Hypothalamus (tissue), 51 donors: ENCODE measurements at places on chromosomes 7 and 10.

DNA sequence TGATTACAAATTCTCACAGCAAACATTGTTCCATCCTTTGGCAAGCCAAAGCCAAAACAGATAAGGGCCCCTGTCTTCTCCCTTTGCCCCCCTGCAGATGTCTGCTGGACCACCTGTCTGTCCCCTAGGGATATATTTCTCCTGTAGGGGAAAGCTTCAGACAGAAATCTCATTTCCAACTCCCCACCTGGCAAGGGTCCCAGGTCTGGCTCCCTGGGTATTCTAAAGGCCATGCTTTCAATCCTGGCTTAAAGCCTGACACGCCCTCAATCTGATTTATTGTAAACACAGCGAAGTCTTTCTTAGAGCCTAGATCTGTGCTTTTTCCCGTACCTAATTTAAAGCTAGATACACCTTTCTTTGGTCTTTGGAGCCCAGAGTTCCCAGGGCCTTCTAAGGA is 66.1 kb downstream of the KCNMA1 start:
- DNase-seq: no peak

- no peak for DNase-seq
These were observed 74.3 kb upstream of the POM121L12 start for GRCh38 chr7:52961084-52961483.

DNA sequence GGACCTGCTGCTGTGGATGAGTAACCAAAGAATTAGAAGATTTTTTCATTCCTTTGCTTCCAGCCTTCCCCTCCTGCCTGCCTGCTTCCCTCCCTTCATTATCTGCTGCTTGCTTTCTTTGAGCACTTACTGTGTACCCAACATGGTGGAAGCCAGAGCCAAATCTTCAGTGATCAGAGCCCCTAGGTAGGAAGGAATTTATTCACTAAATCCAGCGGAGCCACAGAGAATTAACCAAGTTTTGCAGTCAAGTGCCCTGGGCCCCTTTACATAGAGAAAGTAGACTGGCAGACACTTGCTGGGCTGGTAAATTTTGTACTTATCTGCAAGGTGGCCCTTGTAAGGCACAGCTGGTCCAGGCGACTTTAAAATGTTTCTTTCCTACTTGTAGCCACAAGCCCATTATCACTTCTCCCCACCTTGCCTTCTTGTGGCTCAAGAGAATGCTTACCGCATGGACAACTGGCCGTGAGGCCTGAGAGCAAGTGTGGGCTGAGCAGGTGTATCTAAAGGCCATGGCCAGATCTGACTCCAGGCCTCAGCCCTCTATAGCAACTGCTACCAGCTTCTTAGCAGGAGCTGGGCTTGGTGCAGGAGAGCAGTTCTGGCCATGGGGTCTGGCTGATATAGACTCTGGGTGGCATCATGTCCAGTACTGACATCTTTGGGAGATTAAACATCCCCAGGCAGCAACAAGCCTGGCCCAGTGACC is 11.1 kb downstream of the UNC5B start:
- DNase-seq: no peak

DNA sequence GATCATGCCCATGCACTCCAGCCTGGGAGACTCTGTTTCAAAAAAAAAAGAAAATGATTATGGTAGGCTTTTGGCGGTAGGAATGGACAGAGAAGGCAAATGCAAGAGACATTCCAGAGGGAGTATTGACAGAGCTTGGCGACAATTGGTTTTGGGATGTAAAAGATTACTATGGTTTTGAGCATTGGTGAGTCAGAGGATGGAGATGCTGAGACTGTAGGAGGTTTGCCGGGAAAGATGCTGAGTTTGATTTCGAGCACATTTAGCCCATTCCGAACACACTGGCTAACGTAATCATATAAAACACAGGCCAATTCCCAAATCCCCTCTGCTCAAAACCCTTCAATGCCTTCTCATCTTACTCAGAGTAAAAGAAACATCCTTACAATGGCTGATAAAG is 161.6 kb upstream of the MKLN1 start:
- DNase-seq: no peak

DNA sequence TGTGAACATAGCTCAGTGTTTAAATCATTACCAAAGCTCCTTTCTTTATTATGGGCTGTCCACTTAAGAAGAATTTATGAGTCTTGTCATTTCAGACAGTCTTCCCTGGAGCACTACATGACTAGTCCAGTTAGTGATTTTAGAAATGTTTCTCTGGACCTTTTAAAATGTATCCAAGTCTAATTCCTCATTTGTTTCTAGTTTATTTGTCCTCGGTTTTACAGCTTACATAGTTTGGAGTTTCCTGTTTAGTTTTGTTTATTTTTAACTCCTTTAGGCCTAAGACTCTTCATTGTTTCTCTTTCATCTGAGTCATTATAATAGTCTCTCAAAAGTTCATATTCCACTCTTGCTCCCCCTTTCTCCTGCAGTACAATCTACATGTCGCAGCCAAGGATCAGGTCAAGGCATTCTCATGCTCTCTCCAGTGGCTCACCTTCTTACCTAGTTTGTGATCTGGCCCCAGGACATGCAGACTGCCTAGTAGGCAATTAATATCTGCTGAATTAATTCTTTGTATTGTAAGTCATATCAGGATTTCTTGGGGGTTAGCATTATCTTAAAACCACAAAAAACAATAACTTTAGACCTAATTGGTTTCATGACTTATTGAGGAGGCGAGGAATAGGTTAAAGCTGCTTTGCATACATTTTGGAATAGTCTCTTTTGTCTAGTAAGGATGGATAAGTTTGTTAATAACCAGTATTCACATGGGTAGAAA is 93.8 kb downstream of the MAPK8 start:
- no peak for DNase-seq

DNA sequence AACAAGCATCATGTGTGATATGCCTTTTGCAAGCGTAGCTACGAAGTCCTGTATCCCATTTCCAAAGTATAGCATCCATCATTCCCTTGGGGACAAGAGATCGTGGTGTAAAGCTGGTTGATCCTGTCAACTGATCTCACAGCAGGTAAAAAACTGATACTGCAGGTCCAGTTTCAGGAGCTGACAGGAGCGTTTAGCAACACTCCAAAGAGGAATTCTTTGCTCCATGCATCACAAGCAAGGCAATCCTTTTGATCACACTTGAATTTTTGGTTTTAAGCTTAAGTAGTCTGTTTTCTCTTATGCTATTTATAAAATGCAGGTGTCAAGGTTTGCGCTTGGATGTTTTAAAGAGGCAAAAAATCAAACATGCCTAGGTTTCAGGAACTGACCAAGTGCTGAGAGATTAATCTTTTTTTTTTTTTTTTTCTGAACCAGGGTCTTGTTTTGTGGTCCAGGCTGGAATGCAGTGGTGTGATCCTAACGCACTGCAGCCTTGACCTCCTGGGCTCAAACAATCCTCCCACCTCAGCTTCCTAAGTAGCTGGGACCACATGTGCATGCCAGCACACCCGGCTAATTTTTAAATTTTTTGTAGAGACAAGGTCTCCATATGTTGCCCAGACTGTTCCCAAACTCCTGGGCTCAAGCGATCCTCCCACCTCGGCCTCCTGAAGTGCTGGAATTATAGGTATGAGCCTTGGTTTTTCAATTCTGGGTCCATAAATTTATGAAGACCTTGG is 1.8 kb upstream of the ZDHHC4 start:
- DNase-seq: no peak

- DNase-seq: no peak
These were observed 4.8 kb downstream of the SLC25A28 start for GRCh38 chr10:99615426-99615825.

DNA sequence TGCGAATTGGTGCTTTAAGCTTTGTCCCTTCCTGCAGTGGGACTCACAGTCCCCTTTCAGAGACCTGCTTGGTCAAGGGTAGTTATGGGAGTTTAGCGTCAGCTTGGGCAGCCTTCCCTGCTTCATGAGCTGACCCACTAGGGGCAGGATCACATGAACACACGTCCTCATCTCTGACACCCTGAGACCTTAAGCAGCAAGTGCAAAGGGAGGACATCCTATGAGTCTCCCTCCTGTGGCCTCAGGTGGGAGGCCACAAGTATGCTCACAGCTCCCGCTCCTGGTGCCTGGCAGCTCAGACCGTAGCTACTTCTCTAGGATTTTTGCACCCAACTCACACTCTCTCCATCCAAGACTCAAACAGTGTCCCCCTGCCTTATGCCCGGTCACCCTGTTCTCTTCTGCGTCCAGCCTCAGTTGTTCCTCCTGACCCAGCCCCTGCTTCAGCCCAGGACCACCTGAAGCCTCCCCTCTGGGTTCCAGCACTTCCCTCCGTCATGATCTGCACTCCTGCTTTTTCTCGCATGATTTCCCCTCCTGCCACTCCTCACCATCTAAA is 136.6 kb upstream of the FAM20C start:
- no peak for DNase-seq

- no peak for DNase-seq
These were observed 947.7 kb upstream of the SORCS1 start for GRCh38 chr10:108112218-108112617.

DNA sequence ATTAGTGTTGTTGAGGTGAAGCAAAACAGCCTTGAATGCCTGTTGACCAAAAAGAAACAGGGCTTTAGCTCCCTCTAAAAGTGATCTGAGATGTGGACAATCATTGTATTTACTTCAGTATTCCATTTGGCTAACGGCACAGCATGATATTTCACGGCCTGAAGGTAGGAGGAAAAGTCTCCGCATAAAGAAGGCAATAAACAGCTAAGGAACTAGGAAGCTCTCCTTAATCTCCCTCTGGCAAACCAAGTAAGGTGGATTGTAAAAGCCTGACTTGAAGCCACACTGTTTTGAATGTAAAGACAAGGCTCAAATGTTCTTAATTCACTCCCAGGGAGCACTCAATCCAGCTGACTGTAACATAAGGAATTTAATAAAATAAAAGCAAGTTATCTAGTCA is 160.0 kb upstream of the ZNF804B start:
- no peak for DNase-seq

GRCh38 chr10:59362959-59363381 is 621 bp upstream of the FAM13C start:
- DNase-seq: peak; percentile 43

GRCh38 chr7:98879198-98879978 is 1.1 kb downstream of the TRRAP start:
- no peak for DNase-seq

GRCh38 chr7:55077561-55078410 is 59.0 kb downstream of the EGFR start:
- DNase-seq: no peak

GRCh38 chr7:142629588-142630260 is 119.5 kb upstream of the PRSS1 start:
- no peak for DNase-seq

- DNase-seq: no peak
These were observed 60.6 kb downstream of the CDHR3 start for GRCh38 chr7:106023369-106024322.

- DNase-seq: no peak
These were observed 100.1 kb upstream of the TMEM72 start for GRCh38 chr10:44811072-44811471.

DNA sequence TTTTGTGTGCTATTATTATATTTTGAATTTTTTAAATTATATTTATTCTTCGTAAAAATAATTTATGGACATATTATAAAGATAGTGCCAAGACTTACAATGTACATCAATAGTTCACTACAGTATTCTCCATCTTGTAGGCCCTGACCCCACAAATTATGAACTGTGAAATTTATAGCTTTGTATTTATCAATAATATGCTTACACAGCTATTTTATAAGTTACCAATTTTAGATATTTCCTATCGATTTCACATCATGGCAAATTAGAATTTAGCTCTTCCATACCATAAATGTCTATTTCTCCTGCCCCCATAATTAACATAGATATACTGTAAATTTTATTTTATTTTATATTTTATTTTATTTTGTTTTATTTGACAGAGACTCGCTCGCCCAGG is 34.4 kb upstream of the GNAI1 start:
- no peak for DNase-seq

DNA sequence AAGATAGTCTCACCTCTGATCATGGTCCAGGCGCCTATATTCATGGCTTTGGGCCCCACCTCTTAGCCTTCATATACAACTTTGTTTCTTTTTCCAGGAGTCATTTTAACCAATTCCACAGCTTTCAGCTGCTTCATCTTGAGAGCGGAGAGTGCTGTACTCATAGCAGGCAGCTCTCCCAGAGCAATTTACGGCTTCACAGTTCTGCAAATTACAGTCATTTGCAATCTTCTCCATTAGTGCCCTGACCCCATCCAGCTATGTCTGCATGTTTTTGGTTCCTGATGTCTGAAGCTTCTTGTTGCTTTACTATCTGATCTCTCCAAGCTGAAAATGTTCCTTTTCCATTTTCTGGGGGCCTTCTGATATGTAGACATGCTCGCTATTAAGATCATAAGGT is 18.0 kb upstream of the MEST start:
- no peak for DNase-seq

- DNase-seq: no peak
These were observed 24.2 kb upstream of the MACC1 start for GRCh38 chr7:20241194-20241910.

- DNase-seq: no peak
These were observed 1043.2 kb upstream of the C7orf33 start for GRCh38 chr7:147547252-147547897.

GRCh38 chr10:63614371-63614891 is 93.2 kb downstream of the REEP3 start:
- no peak for DNase-seq

DNA sequence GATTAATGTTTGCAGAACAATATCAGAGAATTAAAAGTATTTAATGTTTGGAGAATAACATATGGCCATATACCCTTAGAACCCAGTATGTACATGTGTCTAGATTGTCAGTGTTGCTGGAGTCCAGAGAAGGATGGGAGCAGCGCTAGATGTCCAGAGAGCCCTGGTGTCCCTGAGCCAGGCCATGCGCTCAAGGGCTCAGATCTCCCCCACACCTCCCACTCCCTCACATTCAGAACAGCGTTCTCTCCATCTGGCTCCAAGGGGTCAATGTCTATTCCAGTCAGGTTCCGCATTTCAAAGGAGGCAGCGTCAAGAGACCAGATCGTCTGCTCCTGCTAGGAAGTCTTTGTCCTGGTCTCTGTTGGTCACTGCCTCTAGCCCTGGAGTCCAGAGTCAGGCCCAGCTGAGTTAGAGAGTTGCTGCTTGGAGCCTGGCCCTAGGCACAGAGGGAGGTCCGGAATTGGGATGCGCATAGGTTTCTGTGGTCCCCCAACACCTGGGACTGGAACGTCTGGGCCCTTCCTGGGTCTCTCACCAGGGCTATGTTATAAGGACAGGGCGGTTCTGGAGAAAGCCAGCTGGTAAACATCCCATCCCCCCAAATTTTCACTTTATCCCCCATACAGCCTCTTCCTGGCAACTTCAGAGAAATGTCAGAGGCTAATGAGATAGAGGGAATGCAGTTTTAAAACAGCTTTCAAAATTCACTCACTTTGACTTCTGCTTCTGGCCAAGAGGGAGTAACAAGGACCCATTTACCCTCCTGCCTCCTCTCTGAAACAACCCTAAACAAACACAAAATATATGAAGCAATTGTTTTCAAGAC is 6.5 kb upstream of the WDR86 start:
- no peak for DNase-seq

DNA sequence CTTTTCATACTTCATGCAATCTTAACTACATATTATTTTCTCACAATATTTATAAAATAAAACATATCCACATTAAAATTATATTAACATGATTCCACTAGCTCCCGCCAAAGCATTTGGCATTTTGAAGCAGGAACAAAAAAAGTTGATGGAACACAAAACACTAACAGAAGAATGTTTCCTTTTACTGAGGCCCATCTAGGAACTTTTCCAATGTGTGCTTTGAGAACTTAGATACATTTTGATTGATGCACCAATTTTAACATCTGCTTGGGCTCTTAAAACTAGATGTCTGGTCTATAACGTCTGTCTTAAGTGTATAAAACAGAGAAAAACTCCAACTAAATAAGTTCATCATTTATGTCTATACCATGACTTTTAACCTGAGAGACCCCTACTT is 1214.8 kb downstream of the SORCS1 start:
- DNase-seq: no peak

- no peak for DNase-seq
These were observed 236.8 kb downstream of the FRMD4A start for GRCh38 chr10:14093730-14094484.
